NCI-H1092 treated with DMSO at 0.1 percent for 48 hours (cell line): ENCODE measurements at places on chromosomes 6 and 20.

- DNase-seq: no peak
These were observed 11.9 kb downstream of the PCIF1 start for GRCh38 chr20:45946149-45946970.

GRCh38 chr6:148451690-148452089 lies 109.1 kb downstream of the SASH1 start:
- no peak for DNase-seq

- no peak for DNase-seq
These were observed 344.1 kb downstream of the CDC5L start for GRCh38 chr6:44731485-44732095.

DNA sequence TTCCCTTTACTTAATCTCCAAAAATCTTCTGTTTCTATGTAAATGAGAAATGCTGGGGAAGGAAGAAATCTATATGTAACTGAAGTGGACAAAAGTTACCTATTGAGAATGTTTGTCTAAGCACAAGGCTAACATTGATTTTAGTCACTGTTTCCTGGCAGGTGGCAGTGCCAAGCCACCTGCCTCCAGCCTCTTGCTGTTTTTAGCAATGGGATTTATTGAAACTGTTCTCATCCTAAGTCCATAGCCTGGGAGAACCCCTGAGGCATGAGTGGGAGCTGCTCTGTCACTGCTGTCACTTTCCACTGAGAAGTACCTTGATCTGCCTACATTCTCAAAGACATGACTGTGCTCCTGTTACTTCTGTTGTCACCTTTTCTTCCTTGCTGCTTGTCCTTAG lies 14.7 kb downstream of the ENPP3 start:
- peak; percentile 71 for DNase-seq

- no peak for DNase-seq
These were observed 10.6 kb downstream of the RBM24 start for GRCh38 chr6:17291778-17292177.

DNA sequence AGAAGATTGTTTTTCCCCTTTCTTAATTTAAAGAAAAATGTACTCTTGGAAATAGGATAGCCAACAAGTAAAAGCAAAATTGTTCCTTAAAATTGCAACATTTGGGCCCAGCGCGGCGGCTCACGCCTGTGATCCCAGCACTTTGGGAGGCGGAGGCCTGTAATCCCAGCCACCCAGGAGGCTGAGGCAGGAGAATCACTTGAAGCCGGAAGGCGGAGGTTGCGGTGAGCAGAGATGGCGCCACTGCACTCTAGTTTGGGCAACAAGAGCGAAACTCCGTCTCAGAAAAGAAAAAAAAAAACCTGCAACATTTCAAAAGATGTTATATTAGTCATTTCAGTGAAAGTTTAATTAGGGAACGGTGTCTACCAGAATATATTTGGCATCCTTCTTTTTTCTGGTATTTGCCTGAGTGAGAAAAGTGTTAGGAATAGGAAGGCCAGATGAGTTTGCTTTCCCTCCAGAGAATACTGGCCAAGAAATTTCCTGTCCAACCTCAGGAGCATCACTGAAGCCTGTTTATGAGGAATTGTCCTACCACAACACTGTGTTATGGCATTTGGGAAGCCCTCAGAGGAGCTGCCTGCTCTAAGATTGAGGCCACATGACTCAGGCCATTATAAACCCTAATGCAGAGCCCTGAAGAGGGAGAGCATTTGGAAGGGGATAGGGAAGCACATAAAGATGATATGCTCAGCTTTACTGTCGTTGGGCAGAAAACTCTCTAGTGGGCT lies 1.2 kb upstream of the GJA1 start:
- no peak for DNase-seq
